Hematopoietic multipotent progenitor cell (in vitro differentiated cells): ENCODE measurements at places on chromosomes 7 and 10.

- no peak for DNase-seq
These were observed 56.5 kb downstream of the FIGNL1 start for GRCh38 chr7:50393547-50394252.

GRCh38 chr7:35648367-35648766 is 46.6 kb downstream of the HERPUD2 start:
- no peak for DNase-seq

- no peak for DNase-seq
These were observed 51.6 kb downstream of the HIBADH start for GRCh38 chr7:27611059-27611458.

DNA sequence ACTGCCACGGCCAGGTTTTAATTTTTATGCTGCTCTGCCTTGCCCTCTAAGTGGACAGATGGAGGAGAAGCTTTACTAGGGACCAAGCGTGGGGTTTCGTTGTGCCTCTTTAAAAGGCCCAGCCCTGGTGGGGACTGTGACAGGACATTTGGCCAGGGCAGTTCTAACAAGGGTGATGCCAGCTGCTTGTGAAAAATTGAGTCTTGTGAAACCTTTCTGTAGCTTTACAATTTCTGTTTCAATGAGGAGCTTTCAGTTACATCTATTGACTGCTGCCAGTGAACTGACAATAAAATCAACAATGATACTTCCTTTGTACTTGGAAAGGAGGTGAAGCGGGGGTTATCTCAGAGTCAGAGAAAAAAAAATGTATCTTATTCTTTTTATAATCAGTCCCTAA is 233.1 kb upstream of the CSTF2T start:
- no peak for DNase-seq

GRCh38 chr10:4343091-4343490 is 482.9 kb upstream of the AKR1E2 start:
- no peak for DNase-seq

DNA sequence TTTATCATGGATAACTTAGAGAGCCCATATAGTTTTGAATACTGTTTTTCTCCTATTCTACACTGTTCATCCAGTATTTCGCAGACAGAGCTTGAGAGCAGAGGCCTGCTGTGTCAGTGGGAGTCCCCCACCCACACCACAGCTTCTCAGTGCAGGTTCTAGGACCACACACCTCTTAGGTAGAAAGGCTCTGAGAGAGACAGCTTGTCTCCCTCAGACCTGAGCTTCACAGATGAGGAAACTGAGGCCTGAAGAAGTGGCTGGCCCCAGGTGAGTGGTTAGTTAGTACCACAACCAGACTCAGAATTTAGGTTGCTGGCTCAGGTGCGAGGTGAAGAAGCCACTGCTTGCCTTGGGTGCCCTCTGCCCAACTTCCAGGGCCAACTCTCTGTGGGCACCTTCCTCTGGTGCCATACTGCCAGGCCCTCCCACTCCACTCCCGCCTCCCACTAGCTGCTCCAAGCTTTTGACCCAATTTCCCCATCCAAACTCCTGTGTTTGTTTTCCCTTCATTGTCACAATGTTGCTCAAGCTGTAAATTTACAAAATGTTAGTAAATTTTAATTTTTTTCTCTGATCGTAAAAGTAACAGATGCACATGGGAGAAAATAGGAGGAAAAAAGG is 7.6 kb upstream of the HILPDA start:
- DNase-seq = no peak

GRCh38 chr7:46811529-46811928 is 770.4 kb downstream of the TNS3 start:
- DNase-seq = no peak

- no peak for DNase-seq
These were observed 10.7 kb upstream of the PCBD1 start for GRCh38 chr10:70899096-70899495.

- DNase-seq = no peak
These were observed 36.6 kb upstream of the PDLIM1 start for GRCh38 chr10:95327367-95327766.
